ENCODE measurements at places on chromosomes 4 and X. TPM values are rescaled to one million over a fixed set of nuclear protein-coding genes. Genes with fewer than 3 reads are reported as not detected.

ZNF827 gene
- total RNA-seq = 23.8 TPM

SHROOM3 gene
- 114 TPM for total RNA-seq

PDZD4 gene
- 0.59 TPM for total RNA-seq

NEIL3 gene
- total RNA-seq = 10.6 TPM

FRYL gene
- 45.8 TPM for total RNA-seq

SUPT20HL2 gene
- not detected for total RNA-seq

NAT8L gene
- total RNA-seq = 0.83 TPM

HGFAC gene
- not detected for total RNA-seq

MAP9 gene
- 9.4 TPM for total RNA-seq

FDCSP gene
- 2,729 TPM for total RNA-seq

TEX13B gene
- not detected for total RNA-seq

TCP11X2 gene
- not detected for total RNA-seq

GLRA2 gene
- total RNA-seq = not detected

BANK1 gene
- 7.9 TPM for total RNA-seq

SOD3 gene
- total RNA-seq = 33.7 TPM

HS3ST1 gene
- 80.8 TPM for total RNA-seq

DOK7 gene
- total RNA-seq = 2.7 TPM

PLXNA3 gene
- 82.6 TPM for total RNA-seq

PCDH19 gene
- total RNA-seq = 0.02 TPM

NOX1 gene
- total RNA-seq = not detected

POU3F4 gene
- total RNA-seq = not detected

DMRTC1 gene
- not detected for total RNA-seq

CSAG3 gene
- not detected for total RNA-seq

Data from Calu3 (cell line).